ENCODE measurements at places on chromosomes 13 and 19.

DNA sequence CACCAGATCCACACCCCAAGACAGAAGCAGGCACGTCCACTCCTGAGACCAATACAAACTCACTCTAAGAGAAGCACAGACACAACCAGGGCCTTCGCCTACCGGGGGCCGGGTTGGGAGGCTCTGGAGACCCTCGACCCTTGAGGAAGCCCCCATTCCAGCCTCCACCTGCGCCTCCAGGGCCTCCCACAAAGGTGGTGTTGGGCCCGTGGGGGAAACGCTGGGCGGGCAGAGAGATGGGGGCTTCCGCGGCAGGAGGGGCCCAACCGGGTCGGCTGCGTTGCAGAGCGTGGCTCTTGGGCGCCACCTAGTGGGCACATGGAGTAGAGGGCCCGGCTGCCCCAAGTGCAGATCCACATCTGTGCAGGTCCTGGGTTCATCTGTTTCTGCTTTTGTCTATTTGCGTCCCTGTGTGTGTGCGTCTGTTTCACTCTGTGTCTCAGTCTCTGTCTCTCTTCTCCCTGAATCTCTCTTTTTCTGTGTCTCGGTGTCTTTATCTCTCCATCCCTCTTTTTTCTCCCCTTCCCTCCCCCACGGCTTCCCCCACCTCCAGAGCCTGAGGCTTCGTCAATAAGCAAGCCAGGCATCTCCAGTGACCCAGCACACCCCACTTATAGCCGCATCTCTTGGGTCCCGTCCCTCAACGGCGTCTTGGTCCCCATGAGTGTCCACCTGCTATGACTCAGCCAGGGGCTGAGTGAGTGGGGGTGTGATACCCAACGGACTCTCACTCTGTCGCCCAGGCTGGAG, 10.5 kb upstream of the TINCR start:
- DNase-seq = peak; percentile 53

GRCh38 chr13:51707461-51707860, 96.5 kb downstream of the DHRS12 start:
- DNase-seq = no peak

DNA sequence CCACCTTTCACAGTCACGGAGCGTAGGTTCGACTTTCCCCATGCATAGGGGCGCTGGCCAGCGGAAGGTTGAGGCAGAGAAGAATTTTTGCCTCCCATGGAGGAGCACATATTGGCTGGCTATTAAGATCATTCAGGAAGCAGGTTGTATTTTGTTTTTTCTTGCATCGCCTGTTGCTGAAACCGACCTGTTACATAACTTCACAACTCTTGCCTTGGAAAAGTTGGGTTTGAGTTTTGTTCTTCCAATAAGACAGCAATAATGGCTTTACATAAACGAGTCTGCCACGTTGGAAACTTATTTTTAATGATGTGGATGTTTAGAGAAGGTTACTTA, 1.4 kb downstream of the UPF1 start:
- no peak for DNase-seq

DNA sequence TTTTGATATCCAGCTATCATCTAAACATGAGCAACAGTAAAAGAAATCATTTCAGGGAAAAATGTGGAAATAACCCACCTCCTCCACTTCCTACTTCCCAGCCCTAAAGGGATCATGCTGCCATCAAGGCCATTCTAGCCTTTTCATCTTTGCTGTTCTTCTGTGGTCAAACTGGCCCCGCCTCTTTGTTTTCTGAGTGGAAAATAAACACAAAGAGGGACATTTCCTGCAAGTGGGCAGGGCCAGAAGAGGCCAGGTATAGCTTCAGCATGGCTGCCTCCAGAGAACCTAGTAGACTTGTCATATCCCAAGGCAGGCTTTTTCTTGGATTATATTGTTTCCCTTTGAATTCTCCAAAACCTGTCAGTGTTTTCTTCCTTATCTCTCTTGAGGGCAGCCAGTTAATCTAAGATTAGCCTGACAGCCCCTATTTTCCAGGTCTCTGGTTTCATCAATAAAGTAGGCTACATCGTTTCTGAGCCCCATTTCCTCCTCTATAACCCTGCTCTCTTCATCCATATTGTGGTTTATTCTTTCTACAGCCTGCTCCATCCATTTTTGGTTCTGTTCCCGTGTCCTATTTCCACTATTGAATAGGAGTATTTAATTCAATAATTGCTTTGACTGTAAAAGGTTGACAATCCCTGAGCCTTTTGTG, 117.6 kb downstream of the GPC6 start:
- DNase-seq = no peak

GRCh38 chr19:6271721-6272410, 7.9 kb downstream of the MLLT1 start:
- no peak for DNase-seq

- no peak for DNase-seq
Observed at GRCh38 chr13:99973163-99973807, 1.7 kb upstream of the ZIC5 start.

DNA sequence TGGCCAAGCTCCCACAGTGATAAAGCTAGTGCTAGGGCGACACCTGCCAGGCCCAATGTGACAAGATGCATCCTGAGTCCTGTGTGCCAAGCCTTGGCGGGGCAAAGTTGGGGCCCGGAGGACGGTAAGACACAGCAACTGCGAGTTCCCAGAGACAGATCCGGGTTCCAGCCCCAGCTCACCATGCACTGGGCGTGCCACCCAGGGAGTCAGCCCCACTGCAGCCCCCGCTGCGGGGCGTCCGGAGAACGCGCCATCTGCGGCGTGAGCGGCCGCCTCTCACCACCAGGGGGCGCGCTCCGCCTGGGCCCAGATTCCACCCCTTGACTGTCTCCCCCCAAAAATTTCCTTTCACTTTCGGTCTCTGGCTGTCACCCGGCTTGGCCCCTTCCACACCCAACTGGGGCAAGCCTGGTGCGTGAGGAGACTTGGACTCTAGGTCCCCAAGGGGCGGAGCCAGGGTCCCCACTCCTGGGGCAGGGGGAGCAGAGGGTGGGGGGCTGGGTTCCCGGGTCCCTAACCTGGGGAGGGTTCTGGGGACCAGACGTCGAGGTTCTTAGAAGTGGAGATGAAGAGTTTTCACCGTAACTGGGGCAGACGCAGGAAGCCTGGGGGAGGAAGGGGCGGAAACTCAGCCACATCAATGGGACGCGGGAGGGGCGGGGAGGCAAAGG, at the start of gene FLT3LG:
TSS of gene FLT3LG (plus strand) at position 348 of the 674 bp plus-strand sequence. CDS start 425 bp downstream, outside the sequence.
- DNase-seq = peak; percentile 84

GRCh38 chr13:36282821-36283432, 14.7 kb downstream of the CCDC169 start:
- DNase-seq = no peak

- DNase-seq = no peak
Observed at GRCh38 chr13:73403355-73404120, 344.7 kb downstream of the KLF5 start.

DNA sequence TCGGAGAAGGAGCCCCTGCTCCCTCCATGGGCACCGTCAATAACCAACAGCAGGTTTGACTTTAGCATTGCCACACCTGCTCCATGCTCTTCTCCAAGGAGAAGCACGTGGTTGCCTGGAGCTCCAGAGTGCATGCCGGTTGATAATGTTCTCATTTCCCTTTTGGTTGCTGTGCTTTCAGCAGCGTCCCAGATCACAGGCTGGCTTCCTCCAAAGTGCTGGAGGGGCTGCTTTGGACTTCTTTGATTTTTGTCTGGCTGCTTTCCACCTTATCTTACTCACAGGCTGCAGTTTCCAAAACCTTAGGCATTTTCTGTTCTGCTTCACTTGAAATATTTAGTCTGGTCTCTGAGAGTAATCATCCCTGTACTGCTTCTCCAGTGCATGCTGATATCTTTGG, 123.8 kb upstream of the IRS2 start:
- DNase-seq = no peak

GRCh38 chr13:20398459-20398858, 127.2 kb downstream of the CRYL1 start:
- DNase-seq = no peak

GRCh38 chr13:76792731-76793347, 93.4 kb downstream of the KCTD12 start:
- no peak for DNase-seq

- no peak for DNase-seq
Observed at GRCh38 chr13:114161028-114161556, 18.0 kb upstream of the CFAP97D2 start.

DNA sequence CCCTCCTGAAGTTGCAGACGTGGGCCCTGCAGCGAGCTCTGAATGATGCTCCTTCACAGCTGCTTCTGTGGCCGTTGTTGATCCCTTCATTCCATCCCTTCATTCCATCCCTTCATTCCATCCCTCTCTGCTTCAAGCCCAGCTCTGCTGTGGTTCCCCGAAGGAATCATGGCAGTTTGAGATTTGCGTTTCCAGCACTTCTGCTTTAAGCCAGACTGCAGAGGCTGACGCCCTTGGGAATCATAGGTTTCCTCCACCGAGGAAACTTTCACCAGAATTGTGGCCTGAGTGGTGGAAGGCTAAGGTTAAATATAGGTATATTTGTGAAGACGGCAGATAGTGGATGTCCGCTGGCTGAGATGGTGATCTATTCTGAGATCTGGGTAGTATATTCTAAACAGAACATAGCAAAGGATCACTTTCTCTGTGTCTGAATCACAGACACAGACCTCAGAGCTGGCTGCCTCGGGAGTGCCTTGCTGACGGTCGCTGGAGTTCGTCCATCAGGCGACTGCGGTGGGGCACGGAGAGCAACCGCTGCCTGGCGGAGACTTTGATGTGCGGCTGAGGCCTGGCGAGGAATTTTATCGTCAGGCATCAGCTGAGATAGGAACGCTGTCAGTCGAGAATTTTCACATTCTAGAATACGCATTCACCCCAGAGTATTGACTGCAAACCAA, 42.8 kb upstream of the DCUN1D2 start:
- DNase-seq = no peak

DNA sequence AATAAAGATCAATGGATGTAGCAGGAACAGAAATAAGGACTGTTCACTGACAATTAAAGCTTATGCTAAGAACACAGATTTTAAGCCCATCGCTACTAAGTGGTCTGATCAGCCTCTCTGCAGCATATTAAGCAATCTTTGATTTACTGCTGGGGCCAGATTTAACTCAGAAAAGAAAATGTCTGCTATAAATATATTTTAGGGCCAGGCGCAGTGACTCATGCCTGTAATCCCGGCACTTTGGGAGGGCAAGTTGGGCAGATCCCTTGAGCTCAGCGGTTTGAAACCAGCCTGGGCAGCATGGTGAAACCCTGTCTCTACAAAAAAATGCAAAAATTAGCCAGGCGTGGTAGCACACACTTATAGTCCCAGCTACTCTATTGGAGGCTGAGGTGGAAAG, 43.0 kb downstream of the METTL21C start:
- DNase-seq = no peak

- no peak for DNase-seq
Observed at GRCh38 chr19:18833849-18834643, 2.3 kb downstream of the UPF1 start.

GRCh38 chr13:66716538-66716937, 513.6 kb downstream of the PCDH9 start:
- no peak for DNase-seq

DNA sequence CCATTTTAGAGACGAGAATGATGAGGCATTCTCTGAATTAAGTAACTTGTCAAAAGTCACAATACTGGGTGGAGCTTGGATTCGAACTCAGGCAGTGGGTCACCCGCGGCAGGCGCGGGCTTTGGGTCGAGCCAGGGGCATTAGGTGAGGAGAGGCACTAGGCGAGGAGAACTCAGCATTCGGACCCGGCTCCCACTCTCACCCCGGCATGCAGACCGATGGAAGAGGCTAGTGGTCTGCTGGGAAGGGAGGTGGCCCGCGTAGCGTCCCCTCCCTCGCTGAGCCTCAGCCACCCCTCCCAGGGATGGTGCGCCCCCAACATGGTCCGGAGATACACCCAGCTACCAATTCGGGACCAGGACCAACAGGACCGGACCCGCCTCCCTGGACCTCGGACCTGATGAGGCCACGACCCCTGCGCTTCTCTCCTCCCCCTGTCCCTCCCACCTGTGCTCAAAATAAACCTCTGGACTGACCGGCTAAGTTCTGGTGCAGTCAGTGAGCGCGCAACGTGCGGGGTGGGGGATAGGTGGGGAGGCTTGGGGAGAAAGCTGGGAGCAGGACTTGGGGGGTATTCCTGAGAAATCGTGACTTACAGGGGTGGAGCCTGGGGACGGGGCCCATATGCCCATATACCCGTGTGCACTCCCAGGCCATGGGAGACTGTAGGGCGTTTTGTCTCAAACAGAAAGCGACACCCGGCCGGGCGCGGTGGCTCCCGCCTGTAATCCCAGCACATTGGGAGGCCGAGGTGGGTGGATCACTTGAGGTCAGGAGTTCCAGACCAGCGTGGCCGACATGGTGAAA, 1.3 kb upstream of the SNAPC2 start:
- DNase-seq = no peak

DNA sequence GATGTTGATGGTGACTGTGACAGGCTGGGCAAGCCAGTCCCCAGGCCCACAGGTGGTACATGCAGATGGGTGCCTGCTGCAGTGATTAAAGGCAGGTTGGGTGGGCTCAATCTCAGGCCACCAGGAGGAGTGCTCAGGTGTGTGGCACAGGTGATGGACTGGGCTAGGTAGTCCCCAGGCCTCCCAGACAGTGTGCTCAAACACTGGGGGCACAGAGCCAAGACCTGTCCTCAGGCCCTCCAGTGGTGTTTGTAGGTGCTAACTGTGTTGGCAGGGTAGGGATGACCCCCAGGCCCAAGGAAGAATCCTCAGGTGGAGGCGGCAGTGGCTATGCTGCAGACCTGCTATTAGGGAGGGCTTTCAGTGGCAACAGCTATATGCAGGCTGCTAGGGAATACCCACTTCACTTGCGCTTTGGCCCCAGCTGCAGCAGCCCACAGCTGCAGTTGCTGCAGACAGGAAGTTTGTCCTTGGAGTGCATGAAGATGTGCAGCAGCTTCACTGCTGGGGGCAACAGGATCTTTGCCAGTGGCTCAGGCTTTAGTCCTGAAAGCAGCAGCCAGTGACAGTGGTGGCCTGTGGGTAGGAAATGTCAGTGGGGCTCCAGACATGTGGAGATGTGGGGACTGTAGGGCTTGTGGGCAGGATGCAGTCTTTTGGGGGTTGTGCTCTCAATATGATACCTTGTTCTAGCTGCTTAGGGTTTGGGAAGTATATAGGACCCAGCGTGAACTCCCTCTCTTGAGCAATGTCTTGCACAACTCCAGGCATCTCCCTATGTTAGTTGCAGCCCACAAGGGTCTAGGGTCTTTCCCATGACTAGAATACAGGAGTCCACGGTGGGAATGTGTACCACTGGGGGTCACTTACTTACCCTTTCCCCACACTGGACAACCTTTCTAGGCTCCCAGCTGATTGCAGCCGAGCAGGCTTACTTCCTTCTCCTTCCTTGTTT, 54.1 kb upstream of the MLNR start:
- no peak for DNase-seq

DNA sequence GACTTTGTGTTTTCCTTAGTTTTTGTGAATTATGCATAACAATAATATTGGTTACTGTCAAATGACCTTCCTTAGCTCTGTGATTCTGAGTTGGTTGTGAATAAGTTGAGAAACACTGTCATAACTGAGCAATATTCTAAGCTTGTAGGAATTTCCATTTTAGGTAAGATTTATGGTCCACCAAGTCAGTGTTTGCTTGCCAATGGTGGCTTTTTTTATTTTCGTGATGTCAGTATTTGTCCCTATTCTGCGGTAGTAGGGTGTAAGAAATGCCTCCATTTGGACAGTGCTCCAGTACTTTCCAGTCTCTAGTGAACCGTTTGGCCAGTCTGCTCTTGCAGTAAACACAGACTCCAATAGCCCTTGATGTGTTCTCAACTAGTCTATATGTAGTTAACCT, 94.7 kb downstream of the FRY start:
- DNase-seq = no peak

- DNase-seq = no peak
Observed at GRCh38 chr13:106445996-106446395, 89.5 kb downstream of the EFNB2 start.

GRCh38 chr19:22545751-22546150, 88.4 kb upstream of the ZNF492 start:
- peak; percentile 1 for DNase-seq
